ENCODE measurements at places on chromosomes 6 and 20. TPM values are rescaled to one million over a fixed set of nuclear protein-coding genes. Genes with fewer than 3 reads are reported as not detected.

Gene HLA-DPB1
- total RNA-seq: not detected

DNA sequence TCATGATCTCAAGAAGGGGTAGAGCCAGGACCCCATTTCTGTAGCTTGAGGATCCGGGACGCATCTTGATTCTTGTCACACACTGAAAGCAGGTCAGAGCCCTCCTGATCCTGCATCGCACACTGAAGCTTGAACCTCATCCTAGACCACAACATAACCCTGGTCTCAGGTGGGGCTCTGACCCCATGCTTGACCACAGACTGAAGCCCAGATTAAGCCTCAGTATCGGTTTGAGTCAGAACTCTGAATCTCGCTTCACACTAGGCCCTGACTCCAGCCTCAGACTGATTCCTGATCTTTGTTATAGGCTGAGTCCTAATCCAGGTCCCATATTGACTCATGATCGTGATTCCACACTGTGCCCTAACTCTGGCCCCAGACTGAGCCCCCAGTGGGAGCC lies 8.5 kb upstream of the RSPO4 start:
- no peak for DNase-seq

DNA sequence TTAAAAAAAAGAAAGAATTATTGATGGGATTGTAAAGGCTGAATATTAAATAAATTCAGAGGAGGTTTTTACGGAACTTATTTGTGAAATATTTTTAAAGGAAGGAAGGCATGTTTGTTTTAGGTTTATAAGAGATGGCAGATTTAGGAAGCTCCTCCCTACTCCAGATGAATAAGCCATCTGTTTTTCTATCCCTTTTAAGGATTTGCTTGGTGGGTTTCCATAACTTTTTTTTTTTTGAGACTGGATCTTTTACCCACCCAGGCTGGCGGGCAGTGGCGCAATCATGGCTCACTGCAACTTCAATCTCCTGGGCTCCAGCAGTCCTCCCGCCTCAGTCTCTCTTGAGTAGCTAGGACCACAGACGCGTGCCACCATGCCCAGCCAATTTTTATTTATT lies 30.4 kb downstream of the PTPRA start:
- DNase-seq: no peak

DNA sequence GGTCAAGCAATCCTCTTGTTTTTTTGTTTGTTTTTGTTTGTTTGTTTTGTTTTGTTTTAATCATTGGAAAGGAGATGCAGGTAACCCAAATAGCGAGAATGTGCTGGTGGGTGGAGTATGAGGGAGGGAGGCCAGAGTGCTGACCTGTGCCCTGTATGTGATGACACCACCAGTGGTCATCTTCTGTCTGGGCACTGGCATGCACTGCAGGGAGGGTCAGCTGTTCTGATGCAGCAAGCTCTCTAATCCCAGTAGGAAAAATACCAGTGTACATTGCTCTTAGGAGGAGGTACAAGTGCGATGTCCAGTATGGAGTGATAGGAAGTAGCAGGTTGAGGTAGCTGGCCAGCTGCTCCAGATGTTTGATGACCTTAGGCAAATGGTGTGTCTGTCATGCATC lies 2.9 kb upstream of the CST1 start:
- no peak for DNase-seq

- no peak for DNase-seq
These were observed 26.7 kb upstream of the SRC start for GRCh38 chr20:37319151-37319671.

DNA sequence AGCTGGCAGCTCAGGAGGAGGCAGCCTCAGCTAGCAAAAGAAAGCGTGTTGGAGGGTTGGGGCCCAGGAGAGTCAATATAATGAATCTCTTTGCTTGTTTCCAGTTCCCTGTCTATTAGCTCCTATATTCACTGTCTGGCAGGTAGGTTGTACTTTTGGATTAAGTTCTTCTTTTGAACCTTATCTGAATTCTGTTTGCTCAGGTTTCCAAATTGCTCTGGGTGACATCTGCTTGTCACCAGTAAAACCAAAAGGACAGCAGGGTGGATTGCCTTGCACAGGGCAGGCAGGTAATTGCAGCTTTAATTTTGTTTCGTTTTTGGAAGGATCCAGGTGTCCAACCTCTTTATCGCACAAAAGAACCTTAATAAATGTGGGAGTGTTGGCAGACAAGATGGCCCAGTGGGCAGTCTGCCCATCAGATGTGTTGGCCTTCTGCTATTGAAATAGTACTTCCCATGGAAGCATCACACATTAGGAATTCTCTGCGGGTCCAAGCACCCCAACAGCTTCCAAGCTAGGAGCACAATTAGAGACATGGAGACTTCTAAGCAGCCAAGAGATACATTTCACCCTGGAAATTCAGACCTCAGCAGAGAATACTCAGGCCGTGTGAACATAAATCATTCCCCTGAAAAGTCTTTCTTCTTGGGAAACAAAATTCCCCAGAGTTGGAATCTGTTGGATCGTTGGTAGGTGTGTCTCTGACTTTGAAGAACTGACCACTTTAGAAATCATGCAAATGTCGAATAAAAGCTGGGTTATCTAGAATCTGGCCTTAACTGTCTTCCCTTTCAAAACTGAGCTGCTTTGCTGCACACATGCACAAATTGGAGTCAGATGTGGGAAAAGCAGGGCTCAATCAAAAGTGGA lies 286.9 kb upstream of the BMP2 start:
- no peak for DNase-seq

- no peak for DNase-seq
These were observed 17.7 kb upstream of the CCDC167 start for GRCh38 chr6:37517411-37517812.

DNA sequence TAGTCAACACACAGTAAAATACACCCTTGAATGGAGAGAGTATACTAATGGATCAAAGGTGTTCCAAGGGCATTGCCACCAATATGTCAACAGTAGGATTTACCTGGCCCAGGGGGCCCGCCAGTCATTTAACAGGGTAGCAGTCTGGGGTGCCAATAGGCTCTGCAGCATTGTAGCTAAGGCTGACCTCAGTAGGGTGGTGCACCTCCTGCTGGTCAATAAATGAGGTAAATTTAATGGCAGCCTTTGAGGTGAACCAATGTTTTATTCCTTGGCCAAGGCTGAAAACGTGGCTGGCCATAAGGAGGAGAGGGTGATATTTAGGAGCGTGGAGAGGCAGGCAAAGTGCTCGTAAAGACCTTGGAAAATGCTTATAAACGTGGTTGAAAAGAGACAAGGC lies 147.2 kb downstream of the RPS12 start:
- DNase-seq: no peak

Gene GMPR
- total RNA-seq: 0.53 TPM

DNA sequence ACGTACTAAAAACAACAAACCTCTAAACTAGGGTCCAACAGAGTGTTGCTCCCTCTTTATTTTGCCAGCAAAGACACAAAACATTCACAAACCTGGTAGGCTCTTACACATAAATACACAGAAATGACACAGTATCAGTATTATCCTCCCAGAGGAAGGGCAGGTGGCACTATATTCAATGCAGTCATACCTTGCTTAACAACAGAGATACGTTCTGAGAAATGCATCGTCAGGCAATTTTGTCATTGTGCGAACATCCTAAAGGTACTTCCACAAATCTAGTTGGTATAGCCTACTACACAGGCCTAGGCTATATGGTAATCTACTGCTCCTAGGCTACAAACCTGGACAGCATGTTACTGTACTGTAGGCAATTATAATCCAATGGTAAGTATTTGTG lies 9.6 kb downstream of the ZBTB2 start:
- DNase-seq: no peak

- peak; percentile 98 for DNase-seq
These were observed 53.8 kb downstream of the PCNA start for GRCh38 chr20:5065879-5066383.

Gene RAB44
- total RNA-seq: under 0.01 TPM

Gene GPLD1
- total RNA-seq: 0.26 TPM

DNA sequence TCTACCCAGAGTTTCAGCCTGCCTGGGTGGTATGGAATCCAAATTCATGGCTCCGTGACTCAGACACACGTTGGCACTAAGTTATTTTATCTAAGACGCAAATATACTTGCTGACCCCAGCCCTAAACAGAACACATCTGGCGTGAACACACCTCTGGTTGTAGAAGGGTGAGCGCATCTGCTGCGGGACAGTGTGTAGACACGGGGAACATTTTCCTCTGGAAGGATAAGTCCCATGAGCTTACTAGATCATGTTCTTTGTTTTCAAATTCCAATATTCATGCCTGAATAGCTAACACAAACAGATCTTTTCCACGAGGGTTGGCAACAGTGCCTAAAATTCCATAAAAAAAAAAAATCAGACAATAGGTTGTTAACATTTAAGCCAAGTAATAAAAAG lies 87.8 kb downstream of the TMEM170B start:
- no peak for DNase-seq

- DNase-seq: no peak
These were observed 100.5 kb downstream of the CDH4 start for GRCh38 chr20:61352346-61353260.

DNA sequence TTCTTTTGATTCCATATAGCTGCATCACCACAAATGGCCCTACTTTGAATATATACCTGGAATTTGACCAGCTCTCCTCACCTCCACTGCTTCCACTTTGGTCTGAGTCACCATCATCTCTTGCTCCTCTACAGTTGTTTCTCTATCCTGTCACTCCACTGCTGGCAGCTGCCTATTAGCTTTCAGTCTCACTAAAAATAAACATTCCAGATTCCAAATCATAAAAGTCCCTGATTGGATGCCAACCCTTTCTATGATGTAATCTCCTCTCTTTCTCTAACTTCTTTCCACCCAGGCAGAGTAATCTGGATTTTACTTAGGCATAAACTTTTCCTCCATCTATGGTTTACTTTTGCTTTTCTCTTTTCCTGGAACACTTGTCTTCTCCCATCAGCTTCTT lies 49.1 kb downstream of the RFPL4B start:
- peak; percentile 18 for DNase-seq

GRCh38 chr20:4476903-4477500 lies 244.7 kb upstream of the PRND start:
- DNase-seq: no peak

GRCh38 chr6:38169221-38169976 lies 349.9 kb downstream of the ZFAND3 start:
- DNase-seq: no peak

DNA sequence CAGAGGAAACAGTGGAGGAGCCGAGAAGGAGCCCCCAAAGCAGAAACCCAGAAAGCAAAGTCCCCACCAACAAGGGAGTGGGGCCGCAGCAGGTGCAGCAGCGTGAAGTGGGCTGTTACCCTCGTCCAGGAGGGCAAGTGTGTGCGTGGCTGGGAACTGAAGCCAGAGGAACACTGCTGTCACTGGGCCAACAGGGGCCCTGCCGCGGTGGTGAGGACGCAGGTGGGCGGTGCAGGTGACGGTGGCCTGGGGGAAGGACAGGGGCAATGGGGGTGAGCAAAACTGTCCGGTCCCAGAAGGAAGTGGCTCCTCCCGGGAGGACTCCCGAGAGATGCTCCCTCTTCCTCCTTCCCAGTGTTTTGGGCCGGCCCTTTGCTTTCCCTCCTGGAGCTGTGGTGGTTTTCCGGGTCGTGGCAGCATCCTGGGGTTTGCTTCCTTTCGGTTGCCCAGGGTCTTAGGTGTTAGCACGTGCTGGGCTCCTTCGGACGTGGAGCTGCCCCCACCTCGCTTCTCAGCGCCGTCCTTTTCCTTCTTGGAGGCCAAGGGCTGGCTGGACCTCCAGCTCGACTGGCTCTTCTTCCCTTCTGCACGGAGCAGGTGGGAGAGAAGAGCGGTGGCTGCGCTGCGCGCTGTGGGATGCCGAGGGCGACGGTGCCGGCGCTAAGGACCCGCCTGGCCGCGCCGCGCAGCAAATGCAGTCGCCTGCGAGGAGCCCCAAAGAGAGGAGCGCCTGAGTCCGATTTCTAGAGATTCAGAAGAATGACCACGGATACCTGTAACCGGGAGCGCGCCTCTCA lies 62.7 kb upstream of the SLC2A12 start:
- no peak for DNase-seq
